ENCODE measurements at places on chromosomes 1 and 21.
A peak's percentile ranks its signal among the peaks of the same experiment; 100 is the strongest.

DNA sequence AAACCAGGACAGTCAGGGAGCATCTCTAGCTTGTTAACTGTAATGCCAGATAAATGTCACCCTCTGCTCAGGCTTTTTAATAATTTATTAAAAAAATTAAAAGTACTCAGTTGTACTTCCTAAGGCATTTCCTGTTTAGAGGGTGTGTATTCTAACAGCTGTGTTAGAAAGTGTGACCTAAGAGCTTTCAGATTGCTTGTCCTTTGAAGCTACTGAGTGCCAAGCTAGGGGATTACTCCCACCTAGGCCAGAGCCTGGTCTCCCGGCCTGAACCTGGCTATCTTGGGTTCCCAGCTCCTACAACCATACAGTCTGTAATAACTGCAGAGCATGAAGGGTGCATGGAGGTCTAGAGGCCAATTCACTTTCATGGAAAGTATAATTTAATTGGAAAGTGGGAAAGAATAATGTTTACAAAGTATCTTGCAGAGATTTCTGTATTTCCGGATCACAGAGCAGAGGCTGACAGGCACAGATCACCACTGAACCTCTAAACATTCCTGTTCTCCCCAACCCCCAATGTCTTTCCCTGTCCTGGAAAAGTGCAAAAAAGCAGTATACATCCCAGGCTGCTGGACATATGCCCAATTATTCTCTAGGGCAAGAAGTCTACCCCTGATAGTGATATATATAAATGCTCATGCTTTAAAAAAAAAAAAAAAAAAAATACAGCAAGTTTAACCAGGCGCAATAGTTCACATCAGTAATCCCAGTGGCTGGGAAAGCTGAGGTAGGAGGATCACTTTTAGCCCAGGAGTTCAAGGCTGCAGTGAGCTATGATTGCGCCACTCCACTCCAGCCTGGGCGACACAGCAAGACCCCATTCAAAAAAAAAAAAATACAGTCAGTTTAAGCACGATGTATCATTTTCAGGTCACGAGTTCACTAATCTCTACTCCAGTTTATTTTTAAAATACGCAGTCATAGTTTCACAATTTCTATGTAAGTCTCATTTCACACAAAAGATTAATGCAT is 36.7 kb upstream of the RAP1A start:
- no peak for DNase-seq

GRCh38 chr1:1605034-1605591 is 5.2 kb upstream of the FNDC10 start:
- DNase-seq: no peak

- no peak for DNase-seq
Observed at GRCh38 chr1:22794647-22795365, 84.2 kb downstream of the EPHB2 start.

- DNase-seq: no peak
Observed at GRCh38 chr1:239067480-239067879, 318.9 kb upstream of the CHRM3 start.

DNA sequence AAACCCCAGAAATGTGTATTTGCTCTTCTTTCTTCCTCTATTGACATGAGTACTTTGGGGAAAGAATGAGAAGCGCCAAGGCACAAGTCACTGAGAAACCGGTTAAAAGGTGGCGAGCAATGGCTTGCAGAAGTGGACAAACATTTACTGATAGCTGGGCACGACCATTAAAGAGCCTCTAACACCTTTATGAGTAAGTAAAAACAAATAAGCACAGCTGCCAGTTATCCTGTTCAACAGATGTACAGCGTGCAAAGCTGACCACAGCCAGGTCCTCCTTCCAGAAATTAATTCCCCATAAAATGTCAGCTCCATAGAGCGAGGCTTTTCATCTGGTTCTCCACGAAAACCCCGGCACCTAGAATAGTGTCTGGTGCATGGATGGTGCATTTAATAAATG is 72.7 kb downstream of the CAPZB start:
- peak; percentile 90 for DNase-seq

DNA sequence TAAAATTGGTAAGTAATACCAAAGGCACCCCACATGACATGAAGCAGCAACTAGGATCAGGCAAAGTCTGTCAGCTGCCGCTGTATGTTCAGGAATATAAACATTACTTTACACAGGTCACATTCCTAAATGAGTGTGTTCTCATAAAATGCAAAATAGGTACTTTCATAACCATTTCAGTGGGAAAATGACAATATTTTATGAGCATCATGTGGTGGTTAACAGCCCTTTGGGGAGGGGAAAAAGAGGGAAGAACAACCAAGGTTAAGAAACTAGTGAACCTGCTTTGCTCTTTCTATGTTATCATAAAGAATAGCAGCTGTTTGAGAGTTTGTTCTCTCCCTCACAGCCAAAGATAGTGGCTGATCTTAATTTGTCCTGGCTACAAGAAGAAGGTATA is 105.4 kb upstream of the LBR start:
- DNase-seq: no peak

DNA sequence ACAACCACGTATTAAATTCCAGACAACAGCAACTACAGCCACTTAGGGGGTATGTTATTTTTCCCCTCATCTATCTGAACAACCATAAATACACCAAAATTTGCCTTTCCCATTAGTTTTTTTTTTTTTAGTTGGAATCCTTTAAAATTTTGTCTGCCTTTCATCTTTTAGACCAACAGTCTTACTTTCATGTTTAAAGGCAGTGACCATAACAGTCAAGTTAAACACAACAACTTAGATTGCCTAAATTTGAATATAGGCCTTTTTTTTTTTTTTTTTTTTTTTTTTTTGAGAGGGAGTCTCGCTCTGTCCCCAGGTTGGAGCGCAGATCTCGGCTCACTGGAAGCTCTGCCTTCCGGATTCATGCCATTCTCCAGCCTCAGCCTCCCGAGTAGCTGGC is 3.4 kb downstream of the GPBP1L1 start:
- no peak for DNase-seq

DNA sequence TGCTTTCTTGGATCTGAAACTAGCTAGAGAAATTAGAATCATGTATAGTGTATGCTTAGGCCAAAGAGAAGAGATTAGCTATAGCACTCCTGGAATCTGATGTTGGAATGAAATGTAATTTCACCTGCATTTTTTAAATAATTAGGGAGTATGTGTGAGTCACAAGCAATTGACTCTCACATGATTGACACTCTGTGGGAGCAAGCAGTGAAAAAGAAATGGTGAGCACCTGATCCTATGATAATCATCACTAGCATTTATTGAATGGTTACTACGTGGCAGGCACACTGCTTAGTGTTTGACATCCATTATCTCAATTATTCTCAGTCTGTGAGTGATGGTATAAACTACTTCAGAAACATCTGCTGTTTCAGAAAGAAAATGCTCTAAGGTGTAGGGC is 176.6 kb downstream of the NRIP1 start:
- no peak for DNase-seq

- no peak for DNase-seq
Observed at GRCh38 chr1:66788231-66788939, 12.7 kb downstream of the INSL5 start.

GRCh38 chr1:236131916-236132315 is 10.4 kb upstream of the GPR137B start:
- DNase-seq: no peak

- DNase-seq: peak; percentile 80
Observed at GRCh38 chr1:117367046-117368025, at the start of gene MAN1A2. TSS of gene MAN1A2 (plus strand) at chr1:117367449. CDS start at chr1:117368184, 735 bp downstream.

DNA sequence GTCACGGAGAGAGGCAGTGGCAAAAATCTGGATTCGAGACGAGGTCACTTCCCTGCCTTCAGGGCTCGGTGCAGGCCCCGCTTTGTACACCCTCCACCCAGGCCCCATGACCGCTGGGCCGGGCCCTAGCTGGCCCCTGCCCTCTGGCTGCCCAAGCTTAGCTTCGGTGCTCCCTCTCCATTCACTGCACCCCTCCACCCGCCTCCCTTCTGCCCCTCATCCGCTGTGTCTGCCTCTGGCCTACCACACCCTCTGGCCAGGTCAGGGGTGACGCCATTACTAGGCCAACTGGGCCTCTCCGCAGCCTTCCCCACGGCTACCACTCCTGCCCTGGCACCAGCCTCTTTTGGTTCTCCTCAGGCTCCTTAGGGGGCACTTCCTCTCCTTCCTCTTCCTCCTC is 528 bp upstream of the CD164L2 start:
- DNase-seq: no peak

- no peak for DNase-seq
Observed at GRCh38 chr1:159869173-159869572, 6.7 kb upstream of the VSIG8 start.

DNA sequence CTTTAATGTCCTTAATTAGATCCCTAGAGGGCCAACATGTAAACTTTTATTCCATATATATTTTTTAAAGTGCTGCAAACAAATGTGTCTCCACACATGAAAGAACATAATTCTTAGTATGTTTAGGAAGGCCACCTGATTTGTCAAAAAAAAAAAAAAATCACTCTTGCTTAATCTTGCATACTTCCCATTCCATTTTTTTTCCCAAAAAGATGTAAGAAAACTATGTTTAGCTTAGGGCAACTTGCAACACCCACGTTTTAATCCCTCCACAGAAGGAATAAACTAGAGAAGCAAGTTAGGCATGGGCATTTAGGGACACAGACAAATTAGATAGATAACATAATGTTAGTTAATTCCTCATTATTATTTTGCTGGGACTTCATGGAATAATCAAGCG is 5.6 kb downstream of the YOD1 start:
- DNase-seq: no peak

- DNase-seq: no peak
Observed at GRCh38 chr1:228058172-228058948, 24.1 kb upstream of the ARF1 start.

DNA sequence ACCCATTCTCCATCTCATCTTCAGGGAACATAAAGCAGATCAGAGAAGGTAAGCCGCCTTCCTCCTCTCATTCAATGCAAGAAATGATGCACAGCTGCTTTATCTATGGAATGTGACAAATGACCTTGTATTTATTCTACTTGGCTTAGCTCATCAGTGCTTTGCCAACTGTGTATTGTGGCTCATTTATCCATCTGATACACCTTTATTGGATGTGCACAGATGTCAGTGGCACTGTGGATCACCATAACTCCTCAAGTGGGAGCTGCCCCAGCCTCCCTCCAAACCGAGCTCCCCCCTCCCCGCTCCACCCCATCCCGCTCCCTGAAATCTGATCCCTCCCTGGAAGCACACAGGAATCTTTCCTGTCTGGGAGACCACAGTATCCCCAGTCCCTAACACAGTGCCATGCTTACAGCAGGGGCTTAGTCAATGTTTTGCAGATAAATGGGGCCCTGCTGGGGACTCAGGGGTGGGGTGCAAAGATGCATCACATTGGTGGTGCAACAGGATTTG is 156.0 kb upstream of the RAB4A start:
- DNase-seq: no peak

- DNase-seq: no peak
Observed at GRCh38 chr1:19448491-19449439, 36.6 kb downstream of the CAPZB start.

DNA sequence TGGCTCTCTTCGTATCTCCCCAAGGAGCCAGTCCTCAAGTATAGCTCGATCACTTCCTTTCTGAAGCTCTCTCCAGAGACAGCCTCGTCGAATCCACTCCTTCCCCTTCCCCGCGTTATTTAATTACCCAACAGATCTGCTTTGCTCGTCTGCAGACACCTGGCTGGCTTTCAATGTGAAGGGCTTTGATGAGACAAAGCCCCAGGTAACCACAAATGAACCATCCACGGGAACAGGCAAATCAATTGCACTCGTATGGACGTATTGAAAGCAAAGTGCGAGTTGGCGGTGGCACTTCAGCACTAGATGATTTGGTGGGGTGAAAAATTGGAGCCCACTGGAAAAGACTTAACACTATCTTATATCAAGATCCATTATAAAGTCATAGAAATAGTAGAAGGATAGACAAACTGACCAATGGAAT is 364 bp upstream of the BCAR3 start:
- peak; percentile 66 for DNase-seq

DNA sequence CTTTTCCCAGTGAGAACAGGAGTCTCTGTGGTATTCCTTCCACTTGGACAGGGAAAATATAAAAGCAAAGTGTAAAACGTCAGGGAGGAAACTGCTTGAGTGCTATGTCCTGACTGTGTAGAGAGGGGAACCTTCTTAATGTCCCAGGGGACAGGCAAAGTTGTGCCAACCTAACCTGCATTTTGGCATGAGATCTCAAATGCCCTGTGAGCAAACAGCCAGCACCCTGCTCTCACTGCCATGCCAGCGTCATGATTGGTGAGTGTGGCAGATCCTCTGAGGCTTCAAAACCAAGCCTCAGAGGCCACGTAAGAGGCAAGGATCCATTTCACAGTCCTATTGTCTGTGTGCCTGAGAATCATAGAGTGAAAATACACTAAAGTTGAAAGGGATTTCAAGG is 49.7 kb upstream of the RAP1A start:
- DNase-seq: no peak

GRCh38 chr1:222641269-222641948 is 23.5 kb downstream of the MIA3 start:
- DNase-seq: no peak

GRCh38 chr1:176033881-176034280 is 173.2 kb downstream of the COP1 start:
- DNase-seq: peak; percentile 17

Data from NCI-H1092 treated with DMSO at 0.1 percent for 48 hours (cell line).